ENCODE measurements at places on chromosomes 3 and 15.

DNA sequence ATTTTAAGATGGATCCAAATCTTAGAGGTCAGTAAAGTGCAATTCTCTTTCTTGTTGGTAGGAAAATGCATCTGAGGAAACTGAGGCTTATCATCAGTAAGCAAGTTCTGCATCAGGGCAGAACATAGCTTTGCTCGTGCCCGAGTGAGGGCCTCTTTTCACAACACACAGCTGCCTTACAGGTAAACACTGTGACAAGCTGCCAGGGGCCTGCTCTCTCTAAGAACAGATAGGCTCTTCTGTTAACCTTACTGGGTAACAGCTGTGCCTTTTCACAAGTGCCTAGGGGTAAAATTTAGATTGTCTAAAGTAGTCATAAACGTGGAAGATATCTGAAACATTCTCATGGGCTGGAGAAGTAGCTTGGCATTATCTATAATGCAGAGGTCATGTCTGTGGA lies 118.1 kb downstream of the C3orf38 start:
- DNase-seq: no peak

DNA sequence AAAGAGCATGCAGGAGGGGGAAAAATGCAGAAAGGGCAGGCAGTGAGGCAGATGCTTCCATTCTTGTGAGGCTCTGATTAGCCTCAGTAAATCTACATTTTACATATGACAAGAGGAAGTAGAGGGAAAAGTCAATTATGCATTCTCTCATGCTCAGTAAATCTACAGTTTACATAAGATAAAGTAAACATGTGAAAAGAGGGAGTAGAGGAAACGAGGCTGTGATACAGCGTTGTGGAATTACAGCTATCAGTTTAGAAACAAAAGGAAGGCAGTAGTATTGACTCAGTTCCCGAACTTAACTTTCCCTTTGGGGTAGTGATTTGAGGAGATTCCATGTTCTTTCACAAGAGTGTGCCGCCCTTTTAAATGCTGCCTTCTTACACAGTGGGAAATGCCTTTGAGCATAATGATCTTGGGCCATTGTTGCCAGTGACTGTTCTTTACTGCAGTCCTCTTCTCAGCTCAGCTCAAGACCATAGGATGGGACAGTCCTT lies 39.3 kb downstream of the OSTN start:
- DNase-seq: no peak

DNA sequence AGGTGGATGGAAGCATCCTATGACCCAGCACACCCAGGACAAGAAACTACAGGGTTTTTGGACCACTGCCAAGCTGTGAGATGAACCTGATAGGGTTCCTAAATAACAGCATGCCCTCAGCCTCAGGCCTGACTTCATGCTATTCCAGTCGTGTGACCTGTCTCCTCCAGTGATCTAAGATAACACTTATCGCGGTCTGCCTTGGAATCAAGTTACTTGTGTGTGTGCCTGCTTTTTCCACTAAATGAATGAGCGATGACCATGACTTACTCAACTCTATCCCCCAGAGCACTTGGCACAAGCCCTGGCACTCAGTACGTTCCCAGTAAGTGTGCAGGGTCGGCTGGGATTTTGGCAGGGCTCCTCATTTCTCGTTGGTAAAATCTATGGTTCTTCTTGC lies 172.7 kb upstream of the TP63 start:
- DNase-seq: no peak

DNA sequence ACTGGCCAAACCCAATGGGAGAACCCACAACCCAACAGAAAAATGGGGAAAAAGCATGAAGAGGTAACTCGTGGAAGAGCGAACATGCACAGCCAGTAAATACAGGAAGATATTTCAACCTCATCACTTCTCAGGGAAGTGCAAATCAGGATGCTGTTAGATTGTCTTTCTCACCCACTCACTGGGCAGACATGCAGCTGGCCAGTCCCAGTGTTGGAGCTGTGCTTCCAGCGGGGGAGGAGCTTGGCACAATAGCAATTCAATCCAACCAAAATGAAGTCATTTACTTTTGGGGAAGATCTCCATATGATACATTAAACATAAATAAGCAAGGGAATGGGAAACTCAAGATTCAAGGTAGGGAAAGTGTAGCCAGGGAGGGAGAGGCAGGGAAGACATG lies 12.1 kb downstream of the WNT7A start:
- no peak for DNase-seq

- DNase-seq: no peak
Observed at GRCh38 chr3:41209646-41210045, 10.3 kb downstream of the CTNNB1 start.

DNA sequence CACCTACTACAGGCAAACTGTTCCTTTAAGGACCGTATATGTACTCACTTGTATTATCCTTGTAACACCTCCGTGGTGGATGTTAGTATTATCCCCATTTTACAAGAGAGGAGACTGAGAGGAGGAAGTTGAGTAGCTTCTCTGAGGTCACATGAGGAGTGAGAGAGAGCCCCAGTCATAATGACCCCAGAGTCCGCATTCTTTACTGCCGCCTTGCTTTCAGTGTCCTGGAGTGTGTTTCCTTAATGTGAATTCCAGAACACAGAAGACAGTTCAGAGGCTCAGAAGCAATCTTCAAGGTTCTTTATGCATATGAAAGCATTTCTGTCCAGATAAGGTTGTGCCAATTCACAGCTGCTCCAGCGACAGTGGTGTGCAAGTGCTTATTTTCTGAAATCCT lies 199.2 kb downstream of the CACNA2D3 start:
- DNase-seq: no peak

DNA sequence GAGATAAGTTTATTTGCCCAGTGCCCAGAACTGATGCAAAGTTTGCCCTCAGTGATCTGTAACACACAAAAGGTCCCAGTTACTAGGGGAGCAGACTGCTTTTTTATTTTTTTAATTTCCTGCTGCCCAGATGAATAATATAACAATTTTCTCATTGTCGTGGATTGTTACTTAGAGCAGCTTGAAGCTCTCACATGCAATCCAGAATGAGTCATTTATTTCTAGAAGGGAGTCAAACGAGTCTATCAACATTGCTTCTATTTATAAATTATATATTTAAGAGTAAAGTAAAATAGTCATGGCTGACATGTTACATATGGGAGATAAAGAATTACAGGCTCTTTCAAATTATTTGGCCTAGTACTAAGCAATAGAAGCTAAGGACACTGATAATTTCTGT lies 41.3 kb downstream of the MEIS2 start:
- DNase-seq: no peak

DNA sequence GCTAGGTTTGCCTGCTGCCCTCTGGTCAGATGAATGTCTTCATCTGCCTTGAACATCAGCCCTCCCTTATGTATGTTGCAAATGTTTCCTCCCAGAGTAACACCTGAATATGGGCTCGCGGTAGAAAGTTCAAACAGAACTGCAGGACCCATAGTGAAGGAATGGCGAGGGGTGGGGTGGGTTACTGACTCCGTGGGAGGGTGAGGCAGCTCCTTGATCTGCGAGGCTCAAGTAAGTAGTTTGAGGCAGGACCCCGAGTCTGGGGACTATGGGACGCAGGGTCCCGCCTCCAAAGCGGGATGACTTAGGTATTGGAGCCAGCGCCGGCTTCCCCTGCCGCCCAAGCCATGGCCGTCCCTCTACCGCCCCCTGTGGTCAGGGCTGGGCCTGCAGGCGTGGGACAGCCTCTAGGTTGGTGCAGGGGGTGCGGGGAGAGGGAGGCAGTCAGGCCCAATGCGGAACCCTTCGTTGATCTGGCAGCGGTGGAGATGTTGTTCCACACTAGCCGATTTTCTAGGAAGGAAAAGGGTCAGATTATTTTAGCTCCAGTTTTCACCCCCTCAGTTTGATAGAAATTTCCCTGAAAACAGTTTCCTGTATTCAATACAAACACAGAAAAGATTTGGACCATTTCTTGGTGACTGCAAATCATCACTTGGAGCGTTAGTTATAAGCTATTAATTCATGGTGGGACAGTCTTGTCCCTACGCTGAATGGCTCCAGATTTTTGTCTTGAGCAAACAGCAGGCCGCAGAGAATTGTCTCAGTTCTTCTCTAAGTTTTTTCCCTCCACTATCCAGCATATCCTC lies 72.3 kb downstream of the CORO2B start:
- peak; percentile 48 for DNase-seq

- peak; percentile 43 for DNase-seq
Observed at GRCh38 chr3:10234526-10235230, 13.6 kb upstream of the TATDN2 start.

DNA sequence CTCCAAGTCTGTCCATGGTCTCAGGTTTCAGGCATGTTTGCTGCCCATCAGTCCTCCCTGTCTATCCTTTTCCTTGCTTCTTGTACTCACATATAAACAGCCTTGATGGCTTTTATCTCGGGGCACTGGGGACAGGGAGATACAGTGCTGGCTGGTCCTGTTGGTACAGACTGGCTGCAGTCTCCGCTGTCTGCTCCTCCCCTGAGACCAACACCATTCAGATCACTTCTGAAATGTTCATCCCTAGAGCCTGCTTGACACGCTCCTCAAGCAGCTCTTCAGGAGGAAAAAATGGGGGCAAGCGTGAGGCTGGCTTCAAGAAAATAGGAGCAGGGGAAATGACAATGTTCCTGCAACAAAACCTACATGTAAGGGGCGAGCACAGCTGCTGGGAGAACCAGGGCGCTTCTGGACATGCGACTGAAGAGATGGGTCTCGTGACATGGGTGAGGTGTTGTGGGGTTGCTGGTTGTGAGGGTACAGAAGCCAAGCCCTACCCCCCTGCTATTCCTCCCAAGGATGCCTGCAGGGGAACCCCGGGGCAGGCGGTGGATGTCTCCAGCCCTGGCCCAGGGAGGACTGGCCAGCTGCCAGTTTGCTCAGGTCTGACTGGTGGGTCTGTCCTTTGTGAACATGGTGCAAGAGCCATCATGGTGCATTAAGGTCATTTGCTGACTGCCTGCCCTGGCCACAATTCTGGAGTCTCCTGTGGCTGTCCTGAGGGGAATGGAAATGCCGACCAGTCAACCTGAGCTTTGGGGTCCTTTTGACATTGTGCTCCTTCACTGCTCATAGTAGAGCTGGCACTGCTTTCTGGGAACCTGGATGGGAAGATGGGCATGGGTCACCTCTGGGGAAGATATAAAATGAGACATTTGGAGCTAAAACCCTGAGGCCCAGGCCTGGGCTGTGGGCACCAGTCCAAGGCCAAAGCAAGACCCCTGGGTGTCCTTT lies 40.1 kb downstream of the KY start:
- DNase-seq: no peak

- no peak for DNase-seq
Observed at GRCh38 chr3:74443102-74443501, 171.4 kb downstream of the CNTN3 start.

DNA sequence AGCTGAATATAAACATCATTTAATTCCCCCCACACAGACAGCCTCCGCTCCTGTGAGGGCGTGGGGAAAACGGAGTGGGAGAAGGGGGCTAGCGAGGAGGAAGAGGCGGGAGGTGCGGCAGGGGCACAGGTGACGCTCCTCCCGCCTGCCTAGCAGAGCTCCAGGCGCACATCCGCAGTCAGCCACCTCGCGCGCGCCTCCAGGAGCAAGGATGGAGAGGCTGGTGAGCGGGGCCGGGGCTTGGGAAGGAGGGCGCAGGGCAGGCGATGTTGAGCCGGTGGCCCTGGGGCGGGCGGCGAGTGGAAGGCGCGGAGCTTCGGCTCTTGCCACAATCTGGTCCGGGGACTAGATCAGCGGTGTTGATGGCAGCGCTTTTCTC lies at the start of gene CD200:
Gene CD200 (plus strand): TSS at position 155 of the 379 bp plus-strand sequence. CDS start 57 bp downstream, at position 212.
- no peak for DNase-seq

- DNase-seq: no peak
Observed at GRCh38 chr15:31483053-31483985, 156.7 kb downstream of the KLF13 start.

GRCh38 chr3:101531473-101532086 lies 18.6 kb upstream of the SENP7 start:
- no peak for DNase-seq

DNA sequence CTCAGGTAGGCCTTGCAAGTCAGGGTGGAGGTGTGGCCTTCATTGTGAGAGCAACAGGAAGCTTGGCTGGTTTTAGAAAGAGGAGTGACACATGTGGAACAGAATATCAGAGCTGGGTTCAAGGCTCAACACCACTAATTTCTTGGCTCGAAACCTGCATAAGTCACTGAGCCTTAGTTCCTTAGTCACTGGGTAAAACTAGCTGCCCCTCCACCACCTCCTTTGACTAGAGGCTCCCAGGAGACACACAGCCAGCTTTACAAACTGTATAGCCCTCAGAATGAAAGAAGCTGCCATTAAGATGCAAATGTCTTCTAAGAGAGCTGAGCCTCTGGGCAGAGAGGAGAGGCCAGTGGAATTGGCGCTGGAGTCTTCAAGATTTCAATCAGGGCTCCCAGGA lies 67.7 kb downstream of the CERS3 start:
- no peak for DNase-seq

DNA sequence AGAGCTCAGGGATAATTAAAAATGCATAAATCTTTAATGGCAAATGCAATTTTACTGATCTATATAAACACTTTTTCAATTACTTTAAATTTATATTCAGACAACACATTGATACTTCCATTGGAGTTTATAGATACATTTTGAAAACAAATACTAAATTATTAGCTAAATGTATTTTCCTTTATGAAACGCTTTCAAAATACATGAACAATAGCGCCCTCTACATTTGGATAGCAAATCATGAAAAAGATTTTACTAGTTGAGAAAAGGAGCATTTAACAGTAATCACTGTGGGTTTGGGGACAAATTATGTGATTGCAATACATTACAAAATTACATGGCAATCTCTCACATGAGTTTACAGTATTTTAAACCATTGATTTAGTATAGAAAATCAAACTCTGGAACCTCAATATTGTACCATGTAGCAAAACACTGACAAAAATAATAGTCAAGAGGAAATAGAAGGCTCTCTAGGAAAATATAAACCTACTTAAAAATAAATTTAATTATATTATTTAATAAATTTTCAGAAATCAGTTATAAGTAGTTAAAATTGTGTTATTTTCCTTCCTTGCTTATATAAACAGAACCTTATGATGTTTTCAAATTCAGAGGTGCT lies 207.9 kb downstream of the ZIC1 start:
- DNase-seq: peak; percentile 23

GRCh38 chr15:75597667-75598341 lies 18.7 kb upstream of the PTPN9 start:
- DNase-seq: peak; percentile 31

DNA sequence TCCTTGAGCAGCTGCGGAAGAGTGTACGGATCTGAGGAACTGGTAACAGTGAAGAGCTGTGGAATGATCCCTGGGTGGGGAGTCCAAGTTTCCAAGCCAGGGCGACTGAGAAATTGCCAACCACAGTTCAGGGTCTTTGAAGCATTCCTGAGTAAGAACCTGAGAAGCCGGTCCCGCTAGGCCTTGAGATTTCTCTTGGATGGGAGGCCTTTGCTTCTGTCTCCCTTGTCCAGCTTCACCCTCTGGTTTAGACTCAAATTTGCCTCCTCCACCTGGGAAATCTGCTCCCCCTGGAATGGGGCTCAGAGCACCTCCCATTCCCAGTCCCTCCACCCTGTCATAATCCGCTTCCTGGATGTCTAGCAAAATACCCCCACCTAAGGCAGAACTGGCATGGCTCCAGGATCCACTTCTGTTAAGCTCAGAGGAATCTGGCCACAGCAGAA lies 127.7 kb upstream of the DLG1 start:
- no peak for DNase-seq

- DNase-seq: no peak
Observed at GRCh38 chr15:93174836-93175235, 85.8 kb upstream of the RGMA start.

GRCh38 chr15:82870727-82871320 lies 61.4 kb downstream of the WHAMM start:
- no peak for DNase-seq
